ENCODE measurements at places on chromosomes 5 and 9.

DNA sequence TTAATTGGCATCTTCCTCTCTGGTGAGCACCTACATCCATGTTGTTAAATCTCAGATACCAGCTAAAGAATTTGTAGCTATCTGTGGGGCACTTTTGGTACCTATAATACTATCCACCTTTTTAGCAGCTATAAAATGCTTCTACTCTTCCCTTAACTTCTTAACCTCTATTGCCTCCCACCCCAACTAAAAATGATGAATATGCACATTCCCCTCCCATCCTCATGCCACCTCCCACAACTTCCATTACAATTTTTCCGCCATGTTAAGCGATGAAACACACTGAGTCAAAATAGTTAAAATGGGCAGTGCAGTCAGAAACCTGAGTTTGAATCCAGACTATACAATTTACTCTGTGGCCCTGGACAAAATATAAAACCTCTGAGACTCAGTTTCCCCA lies 10.1 kb downstream of the SSBP2 start:
- no peak for DNase-seq

GRCh38 chr5:33300209-33300742 lies 140.5 kb upstream of the TARS1 start:
- no peak for DNase-seq

- DNase-seq: peak; percentile 6
Measured at GRCh38 chr9:91837981-91838731, 111.9 kb downstream of the ROR2 start.

DNA sequence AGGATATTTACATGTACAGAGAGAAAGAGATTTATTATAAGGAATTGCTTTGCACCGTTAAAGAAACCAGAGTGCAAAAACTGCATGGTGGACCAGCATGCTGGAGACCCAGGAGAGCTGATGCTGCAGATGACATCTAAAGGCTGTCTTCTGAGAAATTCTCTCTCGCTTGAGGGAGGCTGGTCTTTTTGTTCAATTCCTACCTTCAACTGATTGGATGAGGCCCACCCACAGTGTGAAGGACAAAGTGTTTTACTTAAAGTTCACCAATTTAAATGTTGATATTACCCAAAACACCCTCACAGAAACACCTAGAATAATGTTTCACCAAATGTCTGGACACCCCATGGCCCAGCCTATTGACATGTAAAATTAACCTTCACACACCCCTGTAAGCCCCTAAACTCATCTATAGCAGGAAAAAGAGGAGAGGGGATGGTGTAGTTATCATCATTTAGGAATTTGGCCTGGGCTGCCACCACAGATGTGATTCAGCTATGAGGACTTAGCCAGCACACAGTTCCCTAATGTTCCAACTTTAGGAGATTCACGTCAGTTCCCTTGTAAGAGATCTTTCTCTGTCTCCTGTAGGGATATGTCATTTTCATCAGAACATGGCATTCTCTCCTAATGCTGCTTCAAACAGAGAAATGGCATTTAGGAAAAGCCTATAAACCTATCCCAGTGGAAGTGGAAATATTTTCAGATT lies 358.2 kb upstream of the TLE4 start:
- no peak for DNase-seq

- peak; percentile 25 for DNase-seq
Measured at GRCh38 chr5:89981878-89982773, 427.4 kb downstream of the CETN3 start.

GRCh38 chr5:133458435-133458834 lies 153.9 kb downstream of the FSTL4 start:
- DNase-seq: no peak

DNA sequence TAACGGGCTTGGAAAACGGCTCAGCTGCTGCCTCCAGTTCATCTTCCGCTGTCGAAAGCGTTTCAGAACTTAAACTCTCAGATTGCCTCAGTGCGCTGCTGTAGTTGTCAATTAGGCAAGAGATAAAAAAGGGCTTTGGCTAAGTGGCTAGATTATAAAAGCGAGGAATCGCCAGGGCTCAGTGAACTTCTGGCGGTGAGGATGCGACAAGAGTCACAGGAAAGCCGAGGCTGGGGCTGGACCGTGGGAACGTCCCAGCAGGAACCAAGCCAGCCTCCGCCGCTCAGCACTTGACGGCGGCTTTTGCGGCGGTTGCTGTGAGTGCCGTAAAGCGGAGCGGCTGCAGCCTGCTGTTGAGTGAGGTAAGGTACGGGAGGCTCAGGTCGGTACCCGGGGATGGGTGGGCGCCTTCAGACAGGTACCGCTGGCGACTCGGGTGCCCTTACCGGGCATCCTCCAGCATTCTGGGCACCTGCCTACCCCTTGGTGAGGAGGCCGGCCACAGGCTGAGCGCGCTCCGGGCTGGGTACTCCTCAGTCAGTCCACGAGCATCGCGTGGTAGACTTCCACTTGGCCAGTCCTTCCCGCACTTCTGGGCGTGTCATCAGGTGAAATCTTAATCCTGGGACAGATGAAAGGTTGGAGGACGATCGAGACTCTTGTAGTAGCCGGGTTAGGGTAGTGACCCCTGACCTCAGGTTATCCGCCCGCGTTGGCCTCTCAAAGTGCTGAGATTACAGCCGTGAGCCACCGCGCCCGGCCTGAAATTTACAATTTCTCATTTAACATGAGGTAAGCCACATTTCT lies at the start of gene FKTN:
FKTN (plus strand) TSS at position 328 of the 807 bp plus-strand sequence. CDS start 16,902 bp downstream, outside the sequence.
- peak; percentile 48 for DNase-seq

DNA sequence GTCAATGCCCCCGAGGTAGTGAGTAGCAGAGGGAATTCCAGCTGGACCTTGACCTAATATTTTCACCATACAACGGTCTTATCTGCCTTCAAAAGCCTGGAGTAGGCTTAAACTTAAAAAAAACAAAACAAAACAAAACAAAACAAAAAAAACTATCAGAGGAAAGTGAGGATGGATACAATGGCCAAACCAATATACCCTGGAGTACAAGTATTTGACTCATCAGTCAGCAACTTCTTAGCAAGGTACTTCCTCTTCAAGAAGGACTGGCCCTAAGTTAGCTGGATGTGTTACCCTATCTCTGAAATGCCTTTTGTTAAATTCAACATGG lies 160.6 kb upstream of the GNA14 start:
- no peak for DNase-seq

GRCh38 chr5:82509762-82510161 lies 231.6 kb upstream of the RPS23 start:
- DNase-seq: no peak

GRCh38 chr9:9913276-9913832 lies 699.4 kb downstream of the PTPRD start:
- no peak for DNase-seq

DNA sequence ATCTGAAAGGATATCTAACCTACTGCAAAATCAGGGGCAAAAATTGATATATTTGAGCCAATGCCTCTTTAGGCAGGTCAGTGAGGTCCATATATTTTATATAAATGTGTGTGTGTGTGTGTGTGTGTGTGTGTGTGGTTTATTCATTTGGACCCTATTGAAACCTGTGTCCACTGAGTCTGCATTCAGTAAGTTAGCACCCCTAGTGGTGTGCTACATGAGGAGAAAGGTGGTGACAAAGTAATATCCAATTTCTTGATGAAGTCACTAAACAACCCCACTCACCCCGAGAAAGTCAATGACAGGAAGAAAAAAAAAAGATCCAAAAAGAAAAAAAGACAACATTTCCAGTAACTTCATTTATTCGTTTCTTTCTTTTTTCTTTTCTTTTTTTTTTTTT lies 4.1 kb downstream of the FBXW11 start:
- DNase-seq: no peak

- DNase-seq: no peak
Measured at GRCh38 chr5:43221502-43221901, 29.5 kb downstream of the NIM1K start.

GRCh38 chr5:179268399-179268952 lies 76.8 kb downstream of the ADAMTS2 start:
- no peak for DNase-seq

- DNase-seq: no peak
Measured at GRCh38 chr9:89120704-89121103, 57.9 kb downstream of the SHC3 start.

GRCh38 chr5:101534491-101535110 lies 631.5 kb upstream of the ST8SIA4 start:
- DNase-seq: no peak

DNA sequence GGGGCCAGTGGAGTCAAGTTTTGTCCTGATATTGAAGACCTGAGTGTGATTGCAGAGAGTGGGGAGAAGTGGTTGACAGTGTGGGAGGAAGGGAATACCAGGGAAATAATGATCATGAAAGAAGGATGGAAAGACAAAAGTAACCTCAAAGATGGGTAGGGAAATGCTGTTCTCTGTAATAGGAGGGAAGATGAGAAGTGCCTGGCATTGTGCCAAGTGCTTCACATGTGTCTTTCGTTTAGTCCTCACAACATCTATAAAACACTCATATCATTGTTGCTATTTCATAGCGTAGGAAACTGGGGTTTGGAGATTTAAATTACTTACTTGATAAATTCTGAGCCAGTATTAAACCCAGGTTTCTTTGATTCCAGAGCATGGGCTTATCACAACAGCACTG lies 472.3 kb downstream of the LRRC70 start:
- DNase-seq: no peak

- DNase-seq: no peak
Measured at GRCh38 chr5:132525299-132525724, 18.0 kb downstream of the IL5 start.

- DNase-seq: no peak
Measured at GRCh38 chr5:112270299-112271293, 148.5 kb downstream of the EPB41L4A start.

DNA sequence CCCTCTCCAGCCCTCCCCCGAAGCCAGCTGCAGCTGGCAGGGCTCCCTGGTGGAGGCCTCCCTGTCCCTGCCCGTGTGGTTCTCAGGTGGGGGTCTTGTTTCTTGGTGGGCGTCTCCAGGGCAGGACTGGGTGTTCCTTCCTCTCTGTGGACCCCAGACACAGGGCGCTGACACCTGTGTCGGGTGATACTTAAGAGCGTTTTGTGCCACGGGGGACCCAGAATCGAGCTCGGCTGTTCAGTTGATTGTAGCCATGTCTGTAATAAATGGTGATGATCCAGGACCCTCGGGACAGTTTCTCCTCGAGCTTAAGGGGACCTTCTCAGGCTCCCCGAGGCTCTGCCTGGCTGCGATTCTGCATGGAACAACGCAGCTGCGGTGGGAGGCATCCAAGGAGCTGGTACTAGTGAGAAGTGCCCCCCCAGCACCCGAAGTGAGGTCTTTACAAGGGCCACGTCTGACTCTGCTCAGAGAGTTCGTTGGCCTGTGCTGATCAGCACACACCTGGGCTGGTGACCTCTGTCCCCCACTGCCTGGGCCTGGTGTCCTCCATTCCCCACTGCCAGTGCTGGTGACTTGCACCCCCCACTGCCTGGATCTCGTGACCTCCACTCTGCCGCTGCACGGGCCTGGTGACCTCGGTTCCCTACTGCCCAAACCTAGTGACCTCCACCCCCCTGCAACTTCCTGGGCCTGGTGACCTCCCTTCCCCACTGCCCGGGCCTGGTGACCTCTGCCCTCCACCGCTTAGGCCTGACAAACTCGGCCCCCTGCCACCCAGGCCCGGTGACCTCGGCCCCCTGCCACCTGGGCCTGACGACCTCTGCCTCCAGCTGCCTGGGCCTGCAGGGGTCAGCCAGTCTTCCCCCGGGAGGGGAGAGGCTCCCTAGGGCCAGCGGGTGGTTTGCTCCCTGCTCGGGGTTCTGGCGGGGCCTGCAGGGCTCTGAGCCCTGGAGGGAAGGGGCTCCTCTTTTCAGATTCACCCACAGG lies 36.0 kb downstream of the NDUFS6 start:
- DNase-seq: no peak

DNA sequence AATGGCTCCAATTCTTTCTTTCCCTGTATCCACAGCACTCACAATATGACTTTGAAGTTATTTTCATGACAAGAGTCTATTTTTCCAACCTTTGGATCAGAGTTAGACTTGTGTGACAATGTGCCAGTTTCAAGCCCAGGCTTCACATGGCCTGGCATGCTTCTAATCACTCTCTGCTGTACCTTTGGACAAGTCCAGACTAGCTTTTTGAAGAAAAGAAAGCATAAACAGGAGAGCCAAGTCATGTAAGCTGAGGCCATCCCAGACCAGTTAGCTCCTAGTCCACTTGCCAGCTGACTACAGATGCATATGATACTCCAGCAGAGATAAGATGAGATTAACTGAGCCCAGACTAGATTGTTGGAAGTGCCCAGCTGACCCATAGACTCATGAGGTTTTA lies 513.6 kb upstream of the C9orf72 start:
- no peak for DNase-seq

DNA sequence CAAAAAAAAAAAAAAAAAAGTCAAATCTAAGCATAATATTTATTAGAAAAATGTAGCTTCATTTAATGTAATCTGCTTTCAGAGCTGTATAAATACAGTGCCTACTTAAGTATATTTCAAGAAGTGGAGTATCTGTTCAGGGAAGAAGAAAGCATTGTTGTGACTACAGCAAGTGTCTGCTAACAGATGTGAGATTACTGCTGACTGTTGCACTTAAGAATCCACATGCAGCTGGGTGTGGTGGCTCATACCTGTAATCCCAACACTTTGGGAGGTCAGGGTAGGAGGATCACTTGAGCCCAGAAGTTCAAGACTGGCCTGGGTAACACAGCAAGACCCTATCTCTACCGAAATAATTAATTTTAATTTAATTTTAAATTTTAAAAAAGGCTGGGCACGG lies 19.0 kb downstream of the KDM3B start:
- DNase-seq: no peak

DNA sequence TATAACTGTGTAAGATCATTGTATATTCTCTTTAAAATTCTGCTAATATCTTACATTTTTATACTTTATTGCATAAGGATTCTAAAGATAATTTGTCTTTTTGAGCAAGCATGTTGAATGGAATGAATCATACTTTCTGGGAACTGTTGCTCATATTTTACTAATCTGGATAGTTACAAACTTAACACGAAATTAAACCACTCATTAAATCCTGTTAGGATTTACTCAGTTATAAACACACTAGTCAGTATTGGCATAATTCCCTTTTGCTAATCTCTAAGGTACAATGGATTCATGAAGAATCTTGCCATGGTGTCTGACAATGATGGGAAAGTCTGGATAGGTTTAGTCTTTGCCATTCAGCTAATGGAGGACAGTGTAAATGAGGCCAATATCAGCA lies 338.1 kb upstream of the SMC2 start:
- DNase-seq: no peak

DNA sequence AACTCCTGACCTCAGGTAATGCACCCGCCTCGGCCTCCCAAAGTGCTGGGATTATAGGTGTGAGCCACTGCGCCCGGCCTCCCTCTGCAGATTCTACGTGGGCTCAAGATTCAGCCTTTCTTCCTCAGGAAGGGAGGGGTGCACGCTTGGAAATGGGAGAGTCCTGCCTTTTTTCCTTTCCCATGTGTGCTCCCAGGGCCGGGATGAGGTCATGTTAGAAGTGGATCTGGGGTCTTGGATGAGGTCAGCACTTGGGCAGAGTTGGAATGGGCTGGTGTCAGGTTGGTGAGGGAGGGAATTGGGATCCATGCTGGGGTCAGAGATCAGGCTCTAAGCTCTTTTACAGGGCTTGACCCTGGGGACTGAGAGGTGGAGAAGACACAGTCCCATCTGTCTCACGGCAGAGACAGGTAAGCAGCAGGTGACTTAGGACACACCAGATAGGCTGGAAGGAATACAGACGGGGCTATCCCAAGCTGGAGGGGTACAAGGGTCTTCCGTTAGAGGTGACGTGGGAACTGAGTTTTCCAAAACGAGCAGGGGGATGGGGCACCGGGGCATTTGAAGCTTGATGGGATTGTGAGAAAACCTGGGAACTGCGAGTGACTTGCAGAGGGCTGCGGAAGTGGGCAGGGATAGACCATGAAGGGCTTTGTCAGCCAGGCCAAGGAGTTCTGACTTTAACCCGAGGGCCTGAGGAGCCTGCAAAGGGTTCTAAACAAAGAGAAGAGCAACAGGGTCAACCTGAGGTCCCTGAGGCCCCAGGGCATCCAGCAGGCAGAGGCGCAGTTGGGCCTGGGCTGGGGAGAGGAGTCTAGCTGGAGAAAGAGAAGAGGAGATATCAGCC lies 1.8 kb upstream of the AQP7 start:
- DNase-seq: no peak

Measured in NCI-H748 treated with DMSO at 0.1 percent for 48 hours (cell line).